ENCODE measurements at places on chromosomes 2 and 18. TPM values are rescaled to one million over a fixed set of nuclear protein-coding genes. Genes with fewer than 3 reads are reported as not detected.

The UNC80 gene
- 0.02 TPM for total RNA-seq

The GPR155 gene
- total RNA-seq = 0.18 TPM

The TNFRSF11A gene
- total RNA-seq = 5.1 TPM

The CABYR gene
- 16.2 TPM for total RNA-seq

The FKBP7 gene
- 14.7 TPM for total RNA-seq

The HOXD4 gene
- total RNA-seq = 0.38 TPM

The CAPN13 gene
- total RNA-seq = 0.15 TPM

The INPP5D gene
- 0.70 TPM for total RNA-seq

The SLC8A1 gene
- total RNA-seq = 0.17 TPM

The UGT1A5 gene
- not detected for total RNA-seq

The SLC39A6 gene
- 54.0 TPM for total RNA-seq

The ZNF396 gene
- total RNA-seq = 0.75 TPM

The MAIP1 gene
- 33.2 TPM for total RNA-seq

The VPS54 gene
- total RNA-seq = 16.7 TPM

The HMSD gene
- 0.03 TPM for total RNA-seq

The FAM228A gene
- not detected for total RNA-seq

The HOXD13 gene
- total RNA-seq = 0.19 TPM

The SLC25A52 gene
- total RNA-seq = not detected

The PDE6D gene
- total RNA-seq = 22.9 TPM

All from A549 treated with dexamethasone at 1 μM for 4 hours (cell line).